ENCODE measurements at places on chromosomes 2 and 18. TPM values are rescaled to one million over a fixed set of nuclear protein-coding genes. Genes with fewer than 3 reads are reported as not detected.

DNA sequence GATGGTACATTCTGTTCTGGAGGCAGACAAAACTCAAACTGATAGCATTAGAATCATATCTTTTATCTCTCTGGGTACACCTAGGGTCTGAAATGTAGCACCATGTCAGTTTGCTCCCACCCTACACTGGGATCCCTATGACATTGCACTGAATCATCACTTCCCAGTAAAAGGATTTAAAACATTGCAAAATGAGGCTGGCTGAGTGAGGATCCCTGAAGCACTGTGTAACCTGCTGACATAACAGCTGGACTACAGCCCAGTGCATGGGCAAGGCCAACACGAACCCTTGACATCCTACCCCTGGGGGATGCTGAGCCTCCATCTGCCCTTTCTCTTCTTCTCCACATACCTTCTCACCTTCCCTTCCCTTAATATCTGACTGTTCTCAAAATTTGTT is 253.2 kb downstream of the TTC32 start:
- H3K4me3 ChIP-seq, result no peak overlapping the region
- peak overlapping the region; percentile 42 for H3K27ac ChIP-seq
- DNase-seq, result peak; percentile 90
- H3K27me3 ChIP-seq, result no peaks in the 10 kb centered on the region

The ST6GAL2 gene
- not detected for total RNA-seq

DNA sequence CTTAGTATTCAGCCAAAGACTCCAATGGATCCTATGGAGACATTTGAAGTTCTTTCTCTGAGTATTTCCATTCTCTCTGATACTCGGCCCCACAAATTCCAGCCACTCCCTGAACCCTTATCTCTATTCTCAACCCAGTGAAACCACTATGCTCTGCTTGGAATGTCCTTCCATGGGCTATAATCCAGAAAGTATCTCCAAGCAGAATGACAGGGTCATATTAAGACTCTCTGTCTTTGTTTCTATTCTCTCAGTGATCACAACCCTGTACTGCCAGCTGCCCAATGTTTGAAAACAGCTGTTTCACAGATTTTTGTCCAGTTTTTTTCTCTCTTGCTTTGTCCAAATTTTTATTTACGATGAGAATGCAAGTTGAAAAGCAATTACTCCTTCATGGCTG is 21.9 kb downstream of the CHMP3 start:
- no peak overlapping the region for H3K4me3 ChIP-seq
- H3K27me3 ChIP-seq, result no peaks in the 10 kb centered on the region
- H3K27ac ChIP-seq, result no peak overlapping the region
- DNase-seq, result peak; percentile 57

DNA sequence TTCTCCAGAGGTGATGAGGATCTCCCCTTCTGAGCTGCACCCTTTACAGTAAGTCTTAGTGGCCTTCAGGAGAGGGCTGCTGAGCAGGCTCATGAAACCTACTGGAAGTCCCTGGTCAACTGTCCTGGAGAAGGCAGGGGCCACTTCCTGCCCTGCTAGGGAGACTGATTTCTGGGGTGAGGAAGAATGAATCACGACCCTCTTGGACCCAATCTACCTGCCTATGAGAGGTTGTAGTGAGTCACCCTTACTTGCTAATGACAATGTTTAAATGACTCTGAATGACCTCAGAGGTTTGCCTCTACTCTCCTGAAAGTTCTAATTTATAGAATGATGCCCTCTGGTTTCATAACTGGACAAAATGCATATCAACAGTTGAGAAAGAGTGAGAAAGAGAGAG is 79.4 kb upstream of the FAM136A start:
- H3K27me3 ChIP-seq, result no peaks in the 10 kb centered on the region
- no peaks in the 10 kb centered on the region for H3K36me3 ChIP-seq
- no peak overlapping the region for H3K27ac ChIP-seq
- DNase-seq, result no peak
- H3K4me1 ChIP-seq, result peaks cover 5% of the 10 kb centered on the region
- H3K4me3 ChIP-seq, result no peak overlapping the region

All from fibroblast of lung (primary cell).